ENCODE measurements at places on chromosomes 4 and X.

- no peak for DNase-seq
Observed at GRCh38 chr4:53156896-53157295, 209.0 kb downstream of the SCFD2 start.

DNA sequence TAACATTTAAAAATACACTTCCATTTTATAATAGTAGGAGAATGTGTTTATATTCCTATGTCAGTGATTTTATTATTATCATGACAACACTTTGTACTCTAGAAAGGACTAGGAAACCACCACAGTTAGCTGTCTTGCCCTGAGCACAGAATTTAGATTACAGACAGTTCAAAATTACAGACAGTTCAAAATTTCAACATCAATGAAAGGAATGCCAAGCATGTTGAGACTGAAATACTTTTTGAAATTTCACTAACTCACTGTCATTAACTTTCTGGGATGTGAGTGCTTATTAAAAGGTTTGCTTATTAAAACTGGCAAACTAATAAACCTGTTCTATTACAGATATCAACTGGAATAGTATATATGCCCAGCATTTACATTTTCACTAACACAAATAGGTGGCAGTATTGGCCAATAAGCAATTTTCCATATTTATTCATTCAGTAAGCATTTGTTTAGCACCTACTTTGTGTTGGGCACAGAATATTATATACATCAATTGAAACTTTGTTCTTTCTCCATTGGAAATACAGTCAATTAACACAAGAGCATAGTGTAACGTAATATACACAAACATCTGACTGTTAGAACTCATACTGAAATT, 179.4 kb downstream of the FBXW7 start:
- DNase-seq: no peak

DNA sequence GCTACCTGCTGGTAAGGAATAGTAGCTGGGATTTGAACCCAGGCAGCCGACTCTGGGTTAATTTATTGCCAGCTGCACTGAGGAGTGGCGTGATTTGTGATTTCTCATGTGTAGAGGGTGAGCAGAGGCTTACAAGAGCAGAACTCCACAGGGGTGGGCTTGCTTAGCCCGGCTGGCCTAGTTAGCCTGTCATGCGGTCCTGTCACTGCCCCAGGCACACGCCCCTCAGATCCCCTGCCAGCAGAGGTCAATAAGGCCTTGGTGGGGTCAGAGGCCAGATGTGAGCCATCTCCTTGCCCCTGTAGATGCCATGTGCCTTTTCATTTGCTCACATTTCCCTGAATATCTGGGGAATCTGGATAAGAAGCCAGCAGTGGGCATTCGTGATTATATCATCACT, 13.4 kb downstream of the NSDHL start:
- DNase-seq: no peak

DNA sequence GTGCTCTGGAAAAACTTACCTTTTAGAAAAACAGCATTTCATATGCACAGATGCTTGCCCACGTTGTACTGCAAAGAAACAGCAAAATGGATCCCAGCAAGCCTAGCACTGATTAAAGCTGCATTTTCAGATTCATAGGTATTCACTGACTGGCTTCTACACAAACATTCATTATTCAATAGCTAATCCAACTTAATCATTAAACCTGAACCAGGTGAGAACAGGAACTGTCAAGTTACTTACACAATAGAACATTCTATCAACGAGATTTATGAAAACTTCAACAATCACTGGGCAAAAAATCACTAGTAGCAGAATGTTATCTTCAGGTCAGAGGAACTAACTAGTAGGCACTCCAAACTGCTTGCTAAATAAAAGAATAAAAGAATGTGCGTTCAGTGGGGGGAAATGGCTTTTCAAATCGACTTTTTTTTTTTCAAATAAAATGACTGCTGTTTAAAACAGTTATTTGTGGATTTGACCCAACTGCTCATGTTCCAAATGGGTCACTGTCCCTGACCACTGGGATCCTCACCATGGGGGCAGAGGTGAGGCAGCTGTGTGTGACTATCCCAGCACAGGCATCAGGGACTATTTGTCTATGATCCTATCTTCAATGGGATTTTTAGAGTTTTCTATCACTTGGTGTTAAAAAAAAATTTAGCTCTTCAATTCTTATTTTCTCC, 42.3 kb downstream of the STX18 start:
- no peak for DNase-seq

DNA sequence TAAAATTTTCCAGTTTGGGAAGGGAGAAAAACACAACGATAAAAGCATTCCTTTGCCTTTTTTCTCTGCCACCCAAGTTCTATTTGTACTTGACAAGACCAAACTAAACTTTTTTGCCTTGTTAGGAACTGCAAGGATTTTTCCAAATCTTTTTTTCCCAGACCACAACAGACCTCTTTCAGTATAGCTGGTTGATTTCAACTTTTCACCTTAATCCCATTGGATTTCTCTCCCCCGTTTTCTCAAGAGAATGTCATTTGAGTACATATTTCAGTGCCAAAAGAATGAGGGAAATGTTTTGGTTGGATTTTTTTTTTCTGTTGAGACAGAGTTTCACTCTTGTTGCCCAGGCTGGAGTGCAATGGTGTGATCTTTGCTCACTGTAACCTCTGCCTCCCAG, 18.5 kb upstream of the SGMS2 start:
- no peak for DNase-seq

GRCh38 chr4:142824368-142824767, 21.7 kb downstream of the INPP4B start:
- DNase-seq: no peak

GRCh38 chrX:87583679-87584078, 66.1 kb downstream of the KLHL4 start:
- DNase-seq: no peak

- no peak for DNase-seq
Observed at GRCh38 chr4:120902925-120903324, 19.6 kb downstream of the PRDM5 start.

DNA sequence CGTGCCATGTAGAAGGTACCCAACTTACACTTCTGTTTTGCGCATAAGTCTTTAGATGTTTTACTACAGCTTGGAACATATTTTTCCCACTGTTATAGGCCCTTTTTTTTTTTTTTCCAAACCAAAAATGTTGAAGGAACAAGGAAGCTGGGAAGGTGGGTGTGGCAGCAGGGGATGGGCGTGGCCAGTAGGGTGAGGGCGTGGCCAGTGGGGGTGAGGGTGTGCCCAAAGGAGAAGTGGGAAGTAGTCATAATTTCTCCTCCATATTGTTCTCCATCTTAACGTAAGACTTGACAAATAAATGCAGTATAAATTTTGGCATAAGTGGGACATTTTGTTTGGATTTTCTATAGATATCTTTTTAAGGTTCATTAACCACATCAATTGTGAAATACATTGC, 30.4 kb downstream of the CLDN22 start:
- no peak for DNase-seq

DNA sequence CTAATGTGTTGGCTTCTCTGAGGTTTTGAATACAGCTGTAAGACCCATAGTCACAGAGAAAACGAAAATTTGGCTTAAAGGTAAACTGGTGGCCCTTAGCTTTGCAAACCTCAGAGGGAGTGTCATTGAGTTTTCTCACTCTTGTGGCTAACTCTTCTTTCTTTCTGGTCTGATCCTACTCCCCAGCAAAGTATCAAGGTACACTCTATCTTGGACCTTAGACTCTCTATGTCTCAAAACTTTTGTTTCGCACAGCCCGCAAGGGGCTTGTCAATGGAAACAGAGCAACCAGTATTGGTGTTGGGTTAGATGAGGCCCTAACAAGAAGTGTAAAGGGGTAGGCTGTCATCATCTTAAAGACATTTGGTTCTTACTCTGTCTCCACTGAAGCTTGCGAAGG, 19.8 kb downstream of the APOO start:
- DNase-seq: no peak

DNA sequence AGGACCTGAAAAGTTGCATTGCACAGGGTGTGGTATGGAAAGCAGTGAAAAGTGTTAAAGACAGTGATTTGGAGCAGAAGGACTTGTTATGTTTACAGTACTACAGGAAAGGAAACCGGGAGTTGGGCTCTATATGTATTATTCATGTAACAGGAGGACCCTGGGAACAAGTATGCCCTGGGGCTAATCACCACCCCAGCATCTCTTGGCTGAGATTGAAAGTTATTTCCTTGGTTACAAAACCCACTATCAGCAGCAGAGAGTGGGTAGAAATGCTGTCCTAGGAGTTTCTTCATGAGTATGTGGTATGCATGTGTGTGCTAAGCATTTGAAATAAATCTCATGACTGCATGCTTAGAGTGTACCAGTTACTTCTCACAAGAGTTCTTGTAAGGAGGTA, 46.9 kb downstream of the STK32B start:
- DNase-seq: no peak

DNA sequence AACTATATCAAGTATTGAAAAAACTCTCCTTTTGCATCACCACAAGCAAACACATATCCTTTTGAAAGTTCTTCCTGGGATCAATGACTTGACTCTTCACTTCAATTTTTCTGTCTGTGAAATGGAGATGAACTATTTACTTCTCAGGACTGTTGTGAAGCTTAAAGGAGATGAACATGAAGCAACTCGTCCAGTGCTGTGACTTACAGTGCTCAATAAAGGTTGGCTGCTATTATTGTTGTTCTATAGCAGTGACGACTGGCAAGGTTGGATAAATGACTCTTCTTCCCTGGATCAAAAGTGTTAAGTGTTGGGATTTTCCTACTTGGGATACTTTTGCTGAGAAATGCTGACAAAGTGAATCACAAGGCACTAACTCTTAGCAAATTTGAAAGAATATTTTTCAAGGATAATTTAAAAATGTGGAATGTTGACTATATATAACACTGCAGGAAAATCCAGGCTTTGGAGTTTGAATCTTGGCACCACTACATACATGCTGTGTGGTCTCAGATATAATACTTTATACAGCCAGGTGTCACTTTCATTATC, 13.7 kb downstream of the FRAS1 start:
- no peak for DNase-seq

DNA sequence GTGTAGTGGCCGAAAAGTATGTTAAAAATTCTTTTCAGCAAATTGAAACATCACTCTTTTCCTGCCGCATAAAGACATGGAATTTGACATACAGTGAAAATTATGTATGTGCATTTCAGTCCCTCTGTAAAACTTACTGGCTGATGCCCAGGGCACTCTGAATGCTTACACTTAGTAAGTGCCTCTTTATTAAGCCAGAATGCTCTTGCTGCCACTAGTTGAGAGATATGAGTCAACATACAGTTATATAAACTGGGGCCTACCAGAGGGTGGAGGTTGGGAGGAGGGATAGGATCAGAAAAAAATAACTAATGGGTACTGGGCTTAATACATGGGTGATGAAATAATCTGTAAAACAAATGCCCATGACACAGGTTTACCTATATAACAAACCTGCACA, 38.1 kb upstream of the TRPC5 start:
- DNase-seq: no peak

GRCh38 chr4:153904011-153904410, 115.1 kb upstream of the SFRP2 start:
- DNase-seq: no peak

GRCh38 chrX:74779175-74779574, 146.1 kb downstream of the NEXMIF start:
- DNase-seq: no peak

- no peak for DNase-seq
Observed at GRCh38 chr4:158161551-158162354, 11.1 kb downstream of the GASK1B start.

DNA sequence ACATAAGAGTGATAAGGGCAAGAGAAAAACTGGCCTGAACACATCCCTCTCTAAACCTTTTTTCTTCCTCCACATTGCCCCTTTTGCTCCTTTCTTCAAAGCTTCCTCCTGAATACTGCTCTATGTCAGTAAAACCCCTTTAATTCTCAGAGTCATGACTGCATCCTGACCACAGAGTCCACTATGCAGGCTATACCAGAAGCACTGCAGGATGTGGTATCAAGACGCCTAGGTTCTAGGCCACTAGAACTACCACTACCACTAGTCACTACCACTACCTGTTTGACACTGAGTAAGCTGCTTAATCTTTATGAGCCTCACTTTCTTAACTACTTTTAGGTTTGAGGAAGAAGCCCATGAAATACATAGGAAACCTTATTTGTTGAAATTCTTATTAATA, 38.7 kb downstream of the ARHGEF9 start:
- DNase-seq: no peak

DNA sequence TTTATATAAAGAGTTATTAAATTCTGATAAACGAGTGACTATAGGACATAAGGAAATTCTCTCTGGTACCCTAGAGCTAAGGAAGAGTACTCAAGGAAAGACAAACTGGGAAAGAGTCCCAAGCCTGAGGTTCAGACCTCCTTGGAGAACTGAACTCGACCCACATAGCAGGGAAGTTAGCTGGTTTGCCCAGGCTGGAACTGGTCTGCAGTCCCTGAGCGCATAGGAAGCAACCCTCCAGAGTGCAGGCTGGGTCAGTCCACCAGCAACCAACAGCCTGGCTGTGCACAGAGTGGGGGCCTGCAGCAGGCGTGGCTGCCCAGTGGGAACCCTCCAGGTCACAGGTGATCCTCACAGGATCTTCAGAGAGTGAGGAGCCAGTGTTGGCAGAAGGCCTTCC, 114.1 kb downstream of the SOWAHB start:
- DNase-seq: no peak

DNA sequence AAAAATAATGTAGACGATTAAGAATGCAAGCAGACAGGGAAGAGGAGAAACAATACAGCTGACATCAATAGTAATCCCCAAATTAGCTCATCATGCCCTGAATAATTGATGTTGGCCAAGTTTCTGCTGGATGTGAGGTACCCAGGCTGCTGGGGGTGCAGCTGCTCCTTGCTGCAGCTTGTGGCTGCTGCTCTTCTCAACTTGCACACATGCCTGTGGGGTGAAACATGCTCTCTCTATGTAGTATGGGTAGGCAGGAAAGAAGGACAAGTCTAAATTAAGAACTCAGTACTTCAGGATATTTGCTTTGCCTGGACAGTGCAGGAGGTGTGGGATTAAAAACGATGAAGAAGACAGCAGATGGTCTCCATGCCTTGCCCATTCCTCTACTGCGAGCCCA, 16.7 kb downstream of the EDA2R start:
- DNase-seq: no peak

DNA sequence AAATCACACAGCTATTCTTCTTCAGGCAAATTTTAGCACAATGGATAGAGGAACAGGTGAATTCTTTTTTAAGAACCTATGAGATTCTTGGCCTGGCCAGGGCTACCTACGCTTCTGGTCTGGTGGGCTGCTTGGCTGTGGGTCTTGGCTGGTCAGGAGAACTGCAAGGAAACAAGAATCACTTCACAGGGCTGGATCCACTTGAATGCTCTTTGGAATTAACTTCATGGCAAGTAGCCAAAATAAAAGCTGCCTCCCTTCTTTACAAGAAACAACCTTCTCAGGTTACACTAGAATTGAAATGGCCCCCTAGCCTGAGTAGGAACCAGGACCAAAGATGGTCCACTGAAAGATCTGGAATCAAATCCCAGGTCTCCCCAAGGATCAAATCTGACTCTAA, 519.1 kb downstream of the IQCM start:
- no peak for DNase-seq

DNA sequence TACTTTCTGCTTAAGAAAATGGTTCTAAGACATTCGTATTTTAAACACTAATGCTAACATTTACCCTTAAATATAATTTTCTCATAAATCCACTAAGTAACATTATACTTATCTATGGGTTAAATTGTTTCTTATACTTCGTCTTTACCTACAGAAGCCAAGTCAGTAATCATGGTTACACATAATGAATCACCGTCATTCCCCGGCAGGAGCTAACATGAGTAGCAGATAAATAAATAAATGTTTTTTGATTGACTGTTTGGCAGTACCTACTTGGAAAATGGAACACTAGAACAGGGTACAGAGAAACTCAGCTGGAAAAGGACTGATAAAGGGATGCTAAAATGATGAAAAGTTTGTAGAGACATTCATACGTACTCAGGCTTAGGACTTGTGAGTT, 430.4 kb downstream of the ACTRT1 start:
- no peak for DNase-seq
